ENCODE measurements at places on chromosomes 13 and 19. TPM values are rescaled to one million over a fixed set of nuclear protein-coding genes. Genes with fewer than 3 reads are reported as not detected.

DNA sequence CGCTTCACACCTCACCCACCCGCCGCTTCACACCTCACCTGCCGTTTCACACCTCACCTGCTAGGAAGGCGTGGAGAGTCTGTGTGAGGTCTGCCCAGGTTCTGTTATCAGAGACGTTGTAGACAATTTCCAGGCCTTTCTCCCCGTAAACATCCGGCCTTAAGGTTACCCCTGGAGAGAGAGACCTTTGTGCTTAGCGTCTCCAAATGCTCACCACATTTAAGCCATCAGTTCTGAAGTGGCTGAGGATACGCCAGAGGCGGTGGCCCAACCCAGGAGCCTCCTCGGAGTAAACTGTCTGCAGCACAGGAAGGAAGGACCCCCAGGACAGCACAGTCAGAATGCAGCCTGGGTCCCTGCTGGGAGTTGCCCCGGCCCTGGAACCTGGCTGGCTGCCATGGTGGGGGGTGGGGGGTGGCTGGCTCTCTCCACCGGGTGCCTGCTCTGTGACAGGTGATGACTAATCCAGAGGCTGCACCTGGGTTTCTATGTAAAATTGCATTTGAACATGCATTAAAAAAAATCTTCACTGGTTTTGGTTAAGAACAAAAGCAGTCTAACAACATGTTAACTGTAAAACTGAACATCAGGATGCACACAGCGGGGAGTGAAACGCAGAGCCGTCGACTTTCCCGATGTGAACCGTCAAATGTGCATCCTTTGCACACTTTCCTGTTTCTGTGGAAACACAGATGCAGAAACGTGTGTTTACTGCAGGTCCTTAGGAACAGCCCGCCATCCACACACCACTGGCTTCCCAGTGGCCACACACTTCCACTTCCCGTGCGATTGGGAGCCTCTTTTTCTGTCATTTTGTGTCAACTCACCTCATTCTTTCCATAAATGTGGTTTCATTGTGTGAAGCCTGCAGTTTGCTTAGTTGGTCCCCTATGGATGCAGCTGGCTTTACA, 4.5 kb downstream of the ATP4B start:
- H3K27ac ChIP-seq = no peak overlapping the region
- no peak overlapping the region for H3K4me3 ChIP-seq
- no peaks in the 10 kb centered on the region for H3K36me3 ChIP-seq
- DNase-seq = no peak
- H3K4me1 ChIP-seq = peaks cover 2% of the 10 kb centered on the region
- H3K27me3 ChIP-seq = no peaks in the 10 kb centered on the region

GRCh38 chr13:110421696-110422385, 114.8 kb downstream of the COL4A2 start:
- H3K4me1 ChIP-seq = peaks cover 22% of the 10 kb centered on the region
- H3K4me3 ChIP-seq = no peak overlapping the region
- peak; percentile 90 for DNase-seq
- no peaks in the 10 kb centered on the region for H3K27me3 ChIP-seq

GRCh38 chr19:37551129-37551993, 43.2 kb downstream of the ZNF571 start:
- H3K27me3 ChIP-seq = no peaks in the 10 kb centered on the region
- H3K4me1 ChIP-seq = no peaks in the 10 kb centered on the region
- H3K27ac ChIP-seq = peak overlapping the region; percentile 39
- peak; percentile 44 for DNase-seq
- no peaks in the 10 kb centered on the region for H3K36me3 ChIP-seq

DNA sequence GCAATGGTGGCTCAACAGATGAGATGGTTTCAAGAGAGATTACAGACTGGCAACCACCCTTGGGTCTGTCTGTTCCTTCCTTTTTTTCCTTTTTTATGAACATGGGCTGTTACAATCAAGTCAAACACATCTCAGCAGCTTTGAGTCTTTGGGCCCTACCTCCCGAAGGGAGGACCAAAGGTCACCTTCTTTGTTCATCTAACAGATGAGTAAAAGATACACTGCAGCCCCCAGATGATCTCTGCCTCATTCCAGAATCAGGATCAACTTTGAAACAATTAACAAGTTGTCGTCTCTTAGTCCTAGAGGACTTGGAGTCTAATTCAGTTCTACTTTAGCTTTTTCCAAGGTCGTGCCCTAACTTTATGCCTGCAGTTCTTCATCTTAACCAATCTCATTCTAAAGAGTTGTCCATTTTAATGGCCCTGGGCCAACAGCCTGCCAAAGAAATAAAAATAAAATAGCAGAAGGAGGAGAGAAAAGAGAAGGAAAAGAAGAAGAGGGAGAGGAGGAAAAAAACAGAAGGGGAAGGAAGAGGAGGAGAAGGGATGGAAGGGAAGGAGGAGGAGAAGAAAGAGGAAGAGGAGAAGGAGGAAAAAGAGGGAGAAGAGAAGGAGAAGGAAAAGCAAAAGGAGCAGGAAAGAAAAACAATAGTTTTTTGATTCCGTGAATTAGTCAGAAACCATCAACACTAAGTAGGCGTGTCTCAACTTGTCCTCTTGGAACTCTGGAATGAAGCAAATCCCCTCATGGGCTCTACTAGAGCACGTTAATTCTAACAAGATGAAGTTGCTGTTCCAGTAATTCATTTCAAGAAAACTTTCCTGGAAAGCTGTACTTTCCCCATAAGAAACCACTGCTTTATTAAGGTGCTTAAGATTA, 281.2 kb downstream of the FOXO1 start:
- 0 out of 2 replicates have a peak, but pooled peaks cover 2% of the 10 kb centered on the region for H3K4me1 ChIP-seq
- no peak for DNase-seq
- H3K4me3 ChIP-seq = no peak overlapping the region
- peaks cover 6% of the 10 kb centered on the region for H3K27me3 ChIP-seq

DNA sequence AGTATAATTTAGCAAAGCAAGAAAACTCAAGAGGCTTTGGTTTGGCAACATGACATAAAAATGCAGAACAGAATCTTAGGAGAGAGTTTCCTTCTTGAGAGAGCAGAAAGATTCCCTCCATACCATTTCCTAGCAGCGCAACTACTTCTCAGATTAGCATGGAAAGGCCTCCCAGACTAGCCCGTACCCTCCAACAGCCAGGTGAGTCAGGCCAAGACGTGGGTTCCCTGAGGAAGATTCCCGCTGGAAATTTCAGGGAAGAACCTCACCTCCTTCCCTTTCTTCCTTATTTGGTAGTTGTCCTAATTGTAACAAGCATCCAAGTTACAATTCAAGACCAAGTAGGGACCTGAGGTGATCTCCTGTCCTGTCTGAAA, 12.3 kb downstream of the COL4A2 start:
- H3K4me3 ChIP-seq = no peak overlapping the region
- H3K4me1 ChIP-seq = peaks cover 26% of the 10 kb centered on the region
- H3K36me3 ChIP-seq = peaks cover 35% of the 10 kb centered on the region
- H3K27ac ChIP-seq = peak overlapping the region; percentile 6

DNA sequence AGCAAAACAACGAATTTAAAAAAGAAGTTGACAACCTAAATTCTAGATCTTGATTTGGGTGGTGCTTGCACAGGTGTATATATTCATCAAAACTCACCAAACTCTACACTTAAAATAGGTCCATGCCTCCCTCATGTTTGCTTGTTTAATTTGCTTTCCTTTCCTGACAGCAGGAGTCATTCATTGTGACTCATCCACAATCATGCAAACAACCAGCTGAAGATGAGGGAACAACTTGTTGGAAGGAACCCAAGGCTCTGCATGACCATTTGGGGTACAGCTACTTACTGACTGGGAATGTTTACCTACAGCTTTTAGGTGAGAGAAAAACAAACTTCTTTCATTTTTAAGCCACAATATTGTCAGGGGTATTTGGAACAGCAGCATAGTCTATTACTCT, 96.6 kb downstream of the RXFP2 start:
- peak; percentile 59 for DNase-seq
- H3K36me3 ChIP-seq = no peaks in the 10 kb centered on the region
- no peak overlapping the region for H3K27ac ChIP-seq
- no peak overlapping the region for H3K4me3 ChIP-seq

DNA sequence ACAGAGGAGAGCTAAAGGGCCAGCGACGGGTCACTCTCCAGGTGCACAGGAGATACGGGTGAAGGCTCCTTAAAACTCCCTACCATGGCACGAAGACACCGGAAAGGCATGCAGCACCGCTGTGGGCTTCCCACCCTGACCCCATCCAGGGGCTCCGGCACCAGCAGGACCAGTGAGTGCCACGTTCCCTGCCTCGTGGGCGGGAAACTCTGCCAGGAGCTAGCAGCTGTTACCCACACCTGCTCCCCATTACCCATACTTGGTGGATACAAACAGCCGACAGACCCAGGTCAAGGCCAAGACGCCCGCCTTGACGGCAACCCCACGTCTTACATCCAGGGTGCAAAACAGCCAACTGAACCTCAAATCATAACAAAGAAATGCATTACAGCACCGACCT, 56.7 kb downstream of the GNG7 start:
- H3K4me3 ChIP-seq = no peak overlapping the region
- DNase-seq = no peak
- no peaks in the 10 kb centered on the region for H3K36me3 ChIP-seq
- H3K27me3 ChIP-seq = peaks cover 20% of the 10 kb centered on the region
- H3K4me1 ChIP-seq = no peaks in the 10 kb centered on the region

- H3K4me3 ChIP-seq = peak overlapping the region; percentile 96
- no peak for DNase-seq
- H3K36me3 ChIP-seq = peaks cover 12% of the 10 kb centered on the region
- peaks cover 19% of the 10 kb centered on the region for H3K4me1 ChIP-seq
- H3K27ac ChIP-seq = no peak overlapping the region
Measured at GRCh38 chr19:16326401-16327168, 2.0 kb downstream of the KLF2 start.

GRCh38 chr19:15812060-15812722, 3.3 kb downstream of the OR10H1 start:
- DNase-seq = no peak
- no peak overlapping the region for H3K4me3 ChIP-seq
- no peak overlapping the region for H3K27ac ChIP-seq
- H3K27me3 ChIP-seq = no peaks in the 10 kb centered on the region

Gene CACNA1A
- 5.3 TPM for total RNA-seq

Measured in IMR-90 (cell line).